ENCODE measurements at places on chromosomes 2 and 18.

DNA sequence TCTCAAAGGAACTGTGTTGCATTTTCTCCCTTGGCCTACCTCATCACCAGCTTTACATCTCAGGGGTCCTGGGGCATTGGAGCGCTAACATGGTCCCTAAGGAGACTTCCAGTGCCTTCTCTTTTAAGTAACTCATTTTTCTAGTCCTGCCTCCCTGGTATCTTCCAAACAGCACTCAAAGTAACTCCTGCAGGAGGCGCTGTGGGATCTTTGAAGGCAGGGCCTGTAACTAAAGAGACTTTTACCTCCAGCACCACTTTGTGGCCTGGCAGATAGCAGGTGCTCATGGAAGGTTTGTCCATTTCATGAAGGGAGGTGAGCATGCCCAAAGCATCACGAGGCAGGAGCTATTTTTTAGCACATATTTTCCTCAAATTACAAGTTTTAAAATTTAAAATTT lies 411.0 kb upstream of the GYPC start:
- DNase-seq = no peak

GRCh38 chr2:41994233-41994637 lies 53.6 kb upstream of the PKDCC start:
- DNase-seq = no peak

GRCh38 chr2:33494155-33494779 lies 17.8 kb downstream of the RASGRP3 start:
- DNase-seq = no peak

DNA sequence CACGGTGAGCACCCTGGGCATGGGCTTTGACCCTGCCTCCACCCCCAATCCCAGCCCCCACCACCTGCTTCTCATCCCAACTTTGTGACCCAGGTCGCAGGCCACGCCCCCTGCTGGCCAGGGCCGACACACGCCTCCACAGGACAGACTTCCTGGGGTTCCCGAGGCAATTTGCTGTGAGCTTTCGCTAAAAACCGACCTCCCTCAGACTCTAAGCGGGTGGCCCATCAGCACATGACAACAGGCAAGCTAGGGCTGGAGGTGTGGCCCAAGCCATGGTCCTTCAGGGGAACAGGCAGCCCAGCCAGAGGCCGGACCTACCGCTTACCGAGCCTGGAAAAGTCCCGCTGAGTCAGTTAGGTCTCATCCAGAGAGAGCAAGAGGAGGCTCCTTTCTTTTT lies 31.9 kb downstream of the C1QL2 start:
- no peak for DNase-seq

GRCh38 chr2:226273440-226273839 lies 526.2 kb downstream of the IRS1 start:
- no peak for DNase-seq

DNA sequence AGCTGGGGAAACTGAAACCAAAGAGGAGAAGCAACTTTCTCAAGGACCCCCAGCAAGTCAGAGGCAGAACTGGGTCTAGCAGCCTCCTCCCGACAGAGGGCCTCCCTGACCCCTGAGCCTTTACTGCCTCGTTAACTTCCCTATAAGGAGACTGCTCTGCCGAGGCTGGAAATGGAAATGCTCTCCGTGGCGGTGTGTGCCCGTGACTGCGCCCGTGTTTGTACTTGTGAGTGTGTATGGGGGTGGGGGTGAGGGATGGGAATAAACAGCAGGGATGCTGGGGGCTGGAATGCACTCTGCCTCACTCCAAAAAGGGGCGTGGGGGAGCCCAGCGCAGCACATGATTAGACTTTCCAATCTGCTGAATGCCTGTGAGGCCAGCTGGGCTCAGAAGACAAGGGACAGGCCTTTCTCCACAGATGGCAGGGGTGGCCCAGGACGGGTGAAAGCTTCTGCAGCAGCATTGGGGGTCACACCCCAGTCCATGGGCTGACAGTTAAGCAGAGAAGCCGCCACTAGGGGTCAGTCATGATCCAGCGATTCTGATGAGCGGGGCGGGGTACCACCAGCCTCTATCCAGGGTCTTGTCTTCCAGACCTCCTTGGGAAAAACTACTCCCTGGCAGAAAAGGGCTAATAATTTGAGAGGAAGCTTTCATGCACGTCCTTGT lies 26.8 kb downstream of the MPHOSPH10 start:
- DNase-seq = no peak

- no peak for DNase-seq
Measured at GRCh38 chr18:80147037-80147417, 38.0 kb downstream of the ADNP2 start.

GRCh38 chr18:76483780-76484179 lies 11.3 kb downstream of the ZNF516 start:
- DNase-seq = no peak

GRCh38 chr2:18551623-18552022 lies 8.8 kb downstream of the RDH14 start:
- no peak for DNase-seq

DNA sequence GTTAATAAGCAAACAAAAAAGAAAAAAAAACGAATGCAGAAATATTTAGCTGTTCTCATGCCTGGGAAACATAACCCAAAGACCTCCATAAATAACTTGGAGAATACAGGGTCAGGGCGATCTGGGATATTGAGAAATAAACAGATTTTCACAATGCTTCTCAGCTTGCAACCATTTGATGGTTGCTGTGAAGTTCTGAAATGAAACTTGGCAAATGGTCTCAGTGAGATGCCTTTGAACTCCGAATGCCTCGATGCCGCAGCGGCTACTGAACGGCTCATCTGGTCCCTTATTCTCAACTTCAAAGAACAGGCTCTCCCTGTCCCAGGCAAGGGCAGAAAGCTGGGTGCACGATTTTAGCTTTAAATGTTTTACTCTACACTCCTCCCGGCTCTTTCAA lies 78.1 kb downstream of the ZNF516 start:
- DNase-seq = no peak

DNA sequence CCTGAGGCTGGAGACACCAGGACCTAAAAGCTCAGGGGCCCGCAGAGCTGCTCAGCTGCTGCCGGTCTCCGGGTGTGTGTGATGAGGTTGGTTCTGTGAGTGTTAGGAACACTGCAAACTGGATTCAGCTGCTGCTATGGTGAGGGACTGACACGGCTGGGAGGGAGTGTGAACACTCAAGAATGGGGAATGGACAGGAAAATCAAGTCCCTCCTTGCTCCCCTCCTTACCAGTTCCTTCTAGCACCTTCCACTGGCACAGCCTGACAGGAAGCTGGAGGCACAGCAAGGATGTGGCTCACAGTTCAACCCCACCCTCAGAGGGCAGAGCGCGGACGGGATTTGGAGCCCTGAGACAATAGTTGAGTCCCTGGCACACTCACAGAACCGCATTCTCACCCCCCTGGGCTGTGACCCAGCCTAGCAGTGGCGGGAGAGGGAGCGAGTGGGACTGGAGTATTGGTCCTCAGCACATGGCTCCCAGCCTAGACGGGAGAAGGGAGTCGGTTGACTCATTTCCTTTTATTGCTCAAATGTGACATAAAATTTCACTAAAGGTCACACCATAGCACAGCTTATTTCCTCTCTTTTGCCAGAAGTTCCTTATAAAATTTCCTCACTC lies 42.5 kb downstream of the LRRC30 start:
- no peak for DNase-seq

- DNase-seq = peak; percentile 93
Measured at GRCh38 chr2:197499594-197500502, at the start of the genes HSPD1 and HSPE1. TSS of gene HSPD1 (minus strand) at chr2:197499840. CDS start at chr2:197498848, 992 bp downstream. TSS of gene HSPE1 (plus strand) at chr2:197500379. CDS start at chr2:197500437, 58 bp downstream.

DNA sequence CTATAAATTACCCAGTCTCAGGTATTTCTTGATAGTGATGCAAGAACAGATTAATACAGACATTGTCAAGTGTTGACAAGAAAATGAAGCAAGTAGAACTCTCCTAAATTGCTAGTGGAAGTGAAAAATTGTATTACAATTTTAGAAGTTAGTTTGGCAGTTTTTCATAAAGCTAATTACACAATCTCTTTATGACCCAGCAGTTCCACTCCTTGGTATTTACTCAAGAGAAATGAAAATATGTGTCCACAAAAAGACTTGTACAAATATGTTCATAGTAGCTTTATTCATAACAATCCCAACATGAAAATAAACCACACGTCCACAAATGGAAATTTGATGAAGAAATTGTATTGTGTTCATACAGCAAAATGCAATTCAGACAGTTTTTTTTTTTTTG lies 49.4 kb downstream of the PDE1A start:
- no peak for DNase-seq

GRCh38 chr2:126777620-126777978 lies 121.1 kb upstream of the TEX51 start:
- no peak for DNase-seq

GRCh38 chr18:49970319-49970718 lies 157.0 kb upstream of the ACAA2 start:
- DNase-seq = no peak

- DNase-seq = no peak
Measured at GRCh38 chr2:7012141-7012764, 95.0 kb downstream of the RNF144A start.

GRCh38 chr2:234630801-234631261 lies 133.9 kb upstream of the ARL4C start:
- no peak for DNase-seq

DNA sequence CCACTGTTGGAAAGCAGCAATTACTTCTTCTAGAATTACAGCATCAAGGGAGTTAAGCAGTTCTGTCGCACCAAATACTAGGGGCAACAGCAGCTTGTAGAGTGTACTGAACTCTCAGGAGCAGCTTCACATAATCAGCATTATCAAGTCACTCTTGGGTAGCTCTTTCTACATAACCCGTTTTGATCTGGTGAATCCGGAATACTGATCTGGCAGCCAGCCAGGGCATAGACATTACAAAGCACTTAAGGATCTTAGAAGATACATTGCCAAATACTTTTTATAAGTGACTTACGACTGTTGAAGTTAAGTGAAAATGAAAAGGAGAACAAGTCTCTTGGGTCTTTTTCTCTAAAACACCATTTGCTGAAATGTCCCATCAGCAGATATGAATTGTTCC lies 73.2 kb upstream of the NETO1 start:
- no peak for DNase-seq

- no peak for DNase-seq
Measured at GRCh38 chr2:56681659-56682396, 498.0 kb downstream of the CCDC85A start.

DNA sequence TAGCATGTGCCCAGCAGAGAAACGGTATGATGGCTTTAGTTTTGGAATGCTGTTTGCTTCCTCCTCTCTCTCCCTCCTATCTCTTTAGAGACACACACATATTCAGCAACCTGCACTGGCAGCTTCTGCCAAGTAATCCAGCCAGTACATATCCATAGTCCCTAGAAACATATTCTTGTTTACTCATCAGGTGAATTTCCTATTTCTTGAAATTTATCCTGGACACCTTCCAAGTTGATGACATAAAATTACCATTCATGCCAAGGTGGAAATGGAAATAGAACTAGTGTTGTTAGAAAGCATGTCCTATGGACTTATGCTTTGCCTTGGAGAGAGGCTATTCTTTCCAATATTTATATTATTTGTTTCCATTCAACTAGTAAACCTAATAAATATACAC lies 50.9 kb upstream of the RGPD4 start:
- DNase-seq = no peak

DNA sequence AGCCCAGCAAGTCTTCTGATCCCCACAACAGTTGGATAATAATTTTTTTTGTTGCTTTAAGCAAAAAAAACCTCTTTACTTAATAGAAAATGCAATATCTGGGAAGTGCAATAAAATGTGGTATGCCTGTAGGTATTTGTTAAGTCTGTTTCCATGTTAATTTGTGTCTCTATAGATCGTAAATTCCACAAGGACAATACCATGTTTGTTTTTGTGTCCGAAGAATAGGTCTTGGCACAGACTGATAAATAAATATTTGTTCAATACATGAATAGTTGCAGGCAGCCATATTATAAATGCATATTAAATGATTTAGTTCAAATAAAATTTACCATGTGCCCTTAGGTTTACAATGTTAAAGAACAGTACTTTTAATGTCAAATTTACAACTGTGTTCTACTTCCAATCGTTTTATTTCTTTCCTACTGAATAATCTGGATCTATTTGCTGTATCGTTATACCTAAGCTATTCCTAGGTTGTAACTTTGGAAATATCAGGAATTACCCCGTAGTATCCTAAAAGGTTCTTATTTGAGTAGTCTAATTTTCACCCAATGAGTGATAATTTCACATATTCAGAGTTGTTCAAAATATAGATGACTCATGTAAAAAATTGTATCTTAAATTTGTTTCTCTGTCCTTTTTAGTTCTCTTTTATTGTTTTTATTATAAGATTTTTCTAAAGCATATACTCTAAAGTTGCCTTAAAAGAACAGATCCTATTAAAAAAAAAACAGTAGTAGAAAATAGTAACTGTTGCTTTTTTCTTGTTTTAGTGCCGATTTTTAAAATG lies 151.8 kb downstream of the EHBP1 start:
- no peak for DNase-seq

DNA sequence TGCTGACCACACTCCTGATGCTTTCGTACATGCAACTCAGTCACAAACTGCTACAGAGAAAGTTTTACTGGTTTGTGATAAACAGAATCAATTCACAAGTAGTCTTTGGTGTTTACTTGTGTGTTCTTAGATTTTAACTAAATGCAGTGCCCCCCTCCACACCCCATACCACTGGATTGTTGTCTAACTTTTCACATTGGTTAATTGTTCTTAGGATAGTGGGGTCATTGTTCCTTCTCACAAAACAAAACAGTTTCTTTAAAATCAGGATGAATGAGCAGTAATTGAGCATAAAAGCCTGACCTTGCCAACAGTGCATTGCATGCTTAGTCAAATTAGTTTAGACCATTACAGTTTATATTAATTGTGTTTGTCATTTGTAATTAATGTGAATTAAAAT lies 14.1 kb upstream of the PNPT1 start:
- DNase-seq = no peak

- DNase-seq = no peak
Measured at GRCh38 chr18:42183746-42184145, 228.7 kb downstream of the PIK3C3 start.

DNA sequence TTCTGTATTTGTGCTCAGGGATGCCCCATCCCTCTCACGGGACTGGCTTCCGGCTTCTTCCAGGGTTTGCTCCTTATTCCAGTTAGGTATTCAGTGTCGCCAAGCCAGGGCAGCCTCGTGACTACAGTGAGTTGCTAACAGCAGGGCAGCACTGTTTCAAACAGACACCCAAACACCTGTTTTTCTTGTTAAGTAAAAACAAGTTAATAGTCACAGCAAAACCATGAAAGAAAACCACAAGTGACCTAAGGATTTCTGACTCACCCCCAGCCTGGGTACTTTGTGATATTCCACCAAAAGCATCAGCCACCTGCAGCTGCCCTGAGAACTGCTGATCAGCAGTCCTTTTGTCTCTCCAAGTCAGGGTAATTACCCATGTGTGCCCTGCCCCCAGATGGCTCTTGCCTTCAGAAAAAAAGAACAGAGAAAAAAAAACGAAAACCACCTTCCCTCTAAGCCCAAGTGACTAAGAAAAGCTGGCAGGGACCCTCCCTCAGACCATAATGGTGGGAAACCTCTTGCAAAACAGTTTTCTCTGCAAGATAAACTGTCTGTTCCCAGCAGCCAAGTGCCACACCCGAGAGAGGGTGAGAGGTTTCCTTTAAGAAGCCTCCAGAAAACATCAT lies 178.2 kb downstream of the ANAPC1 start:
- DNase-seq = peak; percentile 73
